ENCODE measurements at places on chromosomes 1 and 21.

GRCh38 chr21:34018185-34018584 is 55.2 kb upstream of the MRPS6 start:
- no peak for DNase-seq

- no peak for DNase-seq
Measured at GRCh38 chr1:108575375-108575774, 15.5 kb downstream of the EEIG2 start.

GRCh38 chr1:197799271-197799670 is 24.0 kb upstream of the DENND1B start:
- DNase-seq: no peak

GRCh38 chr1:83799594-83799993 is 199.3 kb downstream of the TTLL7 start:
- no peak for DNase-seq

GRCh38 chr1:207828046-207828445 is 76.2 kb downstream of the CD46 start:
- DNase-seq: no peak

DNA sequence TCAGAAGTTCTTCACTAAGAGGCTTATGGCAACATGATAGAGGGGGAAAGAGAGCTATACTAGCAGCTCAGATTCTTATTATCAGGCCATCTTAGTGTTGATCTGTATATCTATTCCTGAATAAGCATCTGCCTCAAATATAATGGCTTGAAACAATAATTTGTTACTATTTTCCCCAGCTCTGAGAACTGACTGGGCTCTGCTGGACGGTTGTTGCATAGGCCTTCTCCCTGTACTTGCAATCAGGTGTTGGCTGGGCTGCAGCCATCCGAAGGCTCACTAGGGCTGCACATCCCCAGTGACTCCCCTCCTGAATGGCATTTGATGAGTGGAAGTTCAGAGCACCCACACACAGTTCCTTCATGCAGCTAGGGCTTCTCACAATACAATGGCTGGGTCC is 116.0 kb downstream of the PROX1 start:
- no peak for DNase-seq

- no peak for DNase-seq
Measured at GRCh38 chr1:41364442-41365319, 3.4 kb downstream of the FOXO6 start.
